ENCODE measurements at places on chromosomes 7 and 10.

- DNase-seq, result no peak
Measured at GRCh38 chr10:104324221-104324686, 14.0 kb downstream of the ITPRIP start.

GRCh38 chr10:59279991-59280505, 82.3 kb downstream of the FAM13C start:
- DNase-seq, result no peak

DNA sequence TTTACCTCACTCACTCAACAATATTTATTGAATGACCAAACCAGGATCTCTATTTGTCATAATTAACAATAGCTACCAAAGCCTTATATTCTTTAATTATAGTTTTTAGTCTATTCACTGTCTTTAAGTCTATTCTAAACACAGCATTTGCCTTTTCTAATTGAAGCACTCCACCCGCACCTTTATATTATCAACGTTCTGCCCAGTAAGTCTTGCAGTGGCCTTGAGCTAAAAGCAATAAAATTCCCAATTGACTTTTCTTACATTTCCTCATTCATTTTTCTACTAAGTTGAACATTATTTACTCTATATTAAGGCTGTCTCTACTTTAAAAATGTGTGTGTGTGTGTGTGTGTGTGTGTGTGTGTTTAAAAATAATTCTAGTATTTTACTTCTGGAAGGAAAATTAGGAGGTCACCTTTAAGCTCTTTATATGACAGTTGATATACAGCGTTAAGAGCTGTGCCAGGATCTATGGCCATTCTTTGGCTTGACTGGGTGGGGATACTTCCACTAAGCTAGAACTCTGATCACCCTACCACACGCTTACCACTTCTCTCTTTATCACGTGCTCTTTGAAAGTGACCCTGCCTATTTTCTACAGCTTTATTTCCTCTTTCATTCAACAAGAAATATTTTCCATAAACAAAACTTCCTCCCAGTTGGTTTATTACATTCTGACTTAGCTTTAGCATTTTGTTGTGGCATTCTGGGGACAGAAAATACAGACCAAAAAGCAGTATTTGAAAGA, 8.8 kb downstream of the PAPSS2 start:
- no peak for DNase-seq

DNA sequence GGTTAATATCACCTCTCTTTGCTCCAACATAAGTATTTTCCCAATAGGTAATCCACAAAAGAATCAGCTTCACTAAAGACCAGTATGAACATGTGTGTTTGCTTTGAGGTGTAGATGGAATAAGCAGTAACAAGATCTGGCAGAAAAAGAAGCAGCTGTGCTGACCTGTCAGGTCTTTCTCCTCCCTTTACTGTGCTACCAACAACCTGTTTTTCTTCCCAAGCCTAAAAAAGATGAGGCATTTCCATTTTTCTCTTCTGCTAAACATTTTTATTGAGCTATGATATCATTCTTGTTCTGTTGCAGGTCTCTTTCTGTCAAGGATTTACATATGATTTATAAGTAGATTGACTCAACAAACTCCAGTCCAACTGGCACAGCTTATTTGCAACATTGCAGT, 315.2 kb upstream of the GLI3 start:
- no peak for DNase-seq

GRCh38 chr7:116285252-116285651, 74.9 kb downstream of the TES start:
- no peak for DNase-seq

- DNase-seq, result no peak
Measured at GRCh38 chr10:131787961-131788360, 112.8 kb upstream of the PPP2R2D start.

DNA sequence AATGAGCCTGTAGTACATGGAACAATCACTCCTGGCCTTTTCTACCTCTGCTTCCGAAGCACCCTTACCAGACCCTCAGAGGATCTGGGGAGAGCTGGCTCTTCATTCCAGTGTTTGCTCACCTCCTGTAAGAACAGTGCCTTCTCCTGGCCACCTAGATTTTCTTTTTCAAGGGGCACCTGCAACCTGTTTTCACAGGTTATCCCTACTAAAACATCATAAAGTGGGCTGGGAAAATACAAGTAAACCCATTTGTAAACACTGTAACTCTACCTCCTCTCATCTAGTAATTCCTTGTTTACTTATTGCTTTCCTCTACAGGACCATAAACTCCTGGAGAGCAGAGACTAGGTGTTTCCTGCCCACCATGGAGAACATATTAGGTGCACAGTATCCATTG, 1.1 kb downstream of the PIK3AP1 start:
- no peak for DNase-seq

GRCh38 chr7:123749537-123749857, 694 bp upstream of the WASL start:
- peak; percentile 67 for DNase-seq

- DNase-seq, result peak; percentile 38
Measured at GRCh38 chr10:26755443-26755903, 58.0 kb downstream of the PDSS1 start.

GRCh38 chr10:7192831-7193361, 217.9 kb downstream of the SFMBT2 start:
- DNase-seq, result no peak

DNA sequence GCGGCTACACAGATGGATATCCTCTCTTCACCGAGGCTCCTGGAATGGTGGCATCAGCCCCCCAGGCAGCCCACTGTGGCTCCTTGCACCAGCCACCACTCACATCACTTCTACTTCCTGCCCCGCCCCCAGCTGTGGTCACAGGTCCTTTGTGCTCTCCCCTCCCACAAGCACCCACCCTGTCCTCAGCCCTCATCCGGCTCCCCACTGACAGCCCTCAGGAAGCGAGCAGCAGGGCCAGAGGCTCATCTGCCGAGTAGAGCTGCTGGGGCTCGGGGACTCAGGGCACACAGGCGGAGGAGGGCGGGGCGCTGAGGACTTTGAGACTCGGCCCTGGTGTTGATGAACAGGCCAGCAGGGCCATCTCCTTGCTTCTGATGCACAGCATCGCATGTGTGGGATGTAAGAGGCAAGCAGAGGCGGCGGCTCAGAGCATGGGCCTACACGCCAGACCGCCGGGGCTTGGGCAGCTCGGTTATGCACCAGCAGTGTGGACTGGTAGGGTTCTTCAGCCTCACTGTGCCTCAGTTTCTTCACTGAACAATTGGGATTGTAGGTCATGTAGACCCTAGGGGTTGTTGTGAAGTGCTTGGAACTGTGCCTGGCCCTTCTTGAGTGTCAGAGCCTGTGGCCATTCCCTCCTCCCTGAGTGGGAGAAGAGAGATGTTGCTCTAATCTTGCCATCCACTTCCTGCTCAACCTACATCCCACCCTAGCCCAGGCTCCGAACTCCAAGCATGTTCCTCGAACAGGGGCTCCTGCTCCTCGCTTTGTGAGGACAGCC, at the start of gene PRF1:
PRF1 (minus strand) TSS at position 77 of the 784 bp plus-strand sequence. CDS start 1,839 bp downstream, outside the sequence.
- no peak for DNase-seq

DNA sequence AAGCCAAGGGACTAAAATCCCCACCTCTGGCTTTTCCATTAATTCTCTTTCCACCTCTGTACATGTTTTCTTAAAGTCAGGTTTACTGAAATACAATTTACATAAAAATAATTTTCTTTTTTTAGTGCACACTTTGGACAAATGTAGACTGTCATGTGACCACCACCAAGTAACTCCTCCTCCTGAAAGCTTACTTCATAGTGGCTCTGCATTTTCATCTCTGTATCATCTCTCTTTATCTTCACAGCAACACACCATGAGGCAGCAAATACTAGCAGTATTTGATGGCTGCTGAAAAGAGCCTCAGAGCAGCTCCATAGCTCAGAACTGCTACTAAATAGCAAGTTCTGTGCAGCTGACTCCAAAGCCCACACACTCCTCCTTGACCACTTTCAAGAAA, 17.3 kb downstream of the WDFY4 start:
- DNase-seq, result no peak

DNA sequence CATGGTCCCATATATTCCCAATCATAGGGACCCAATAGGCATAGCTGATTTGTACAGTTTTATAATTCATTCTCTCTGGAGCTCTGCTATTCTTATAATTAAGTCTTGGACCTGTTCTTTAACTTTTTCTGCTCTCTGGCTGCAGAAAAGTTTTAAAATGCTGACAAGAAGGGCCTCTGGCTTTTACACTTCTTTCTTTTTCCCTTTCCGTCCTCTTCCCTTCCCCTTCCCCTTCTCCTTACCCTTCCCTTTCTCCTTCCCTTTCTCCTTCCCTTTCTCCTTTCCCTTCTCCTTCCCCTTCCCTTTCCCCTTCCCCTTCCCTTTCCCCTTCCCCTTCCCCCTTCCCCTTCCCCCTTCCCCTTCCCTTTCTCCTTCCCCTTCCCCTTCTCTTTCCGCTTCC, 101.3 kb upstream of the TPK1 start:
- no peak for DNase-seq

DNA sequence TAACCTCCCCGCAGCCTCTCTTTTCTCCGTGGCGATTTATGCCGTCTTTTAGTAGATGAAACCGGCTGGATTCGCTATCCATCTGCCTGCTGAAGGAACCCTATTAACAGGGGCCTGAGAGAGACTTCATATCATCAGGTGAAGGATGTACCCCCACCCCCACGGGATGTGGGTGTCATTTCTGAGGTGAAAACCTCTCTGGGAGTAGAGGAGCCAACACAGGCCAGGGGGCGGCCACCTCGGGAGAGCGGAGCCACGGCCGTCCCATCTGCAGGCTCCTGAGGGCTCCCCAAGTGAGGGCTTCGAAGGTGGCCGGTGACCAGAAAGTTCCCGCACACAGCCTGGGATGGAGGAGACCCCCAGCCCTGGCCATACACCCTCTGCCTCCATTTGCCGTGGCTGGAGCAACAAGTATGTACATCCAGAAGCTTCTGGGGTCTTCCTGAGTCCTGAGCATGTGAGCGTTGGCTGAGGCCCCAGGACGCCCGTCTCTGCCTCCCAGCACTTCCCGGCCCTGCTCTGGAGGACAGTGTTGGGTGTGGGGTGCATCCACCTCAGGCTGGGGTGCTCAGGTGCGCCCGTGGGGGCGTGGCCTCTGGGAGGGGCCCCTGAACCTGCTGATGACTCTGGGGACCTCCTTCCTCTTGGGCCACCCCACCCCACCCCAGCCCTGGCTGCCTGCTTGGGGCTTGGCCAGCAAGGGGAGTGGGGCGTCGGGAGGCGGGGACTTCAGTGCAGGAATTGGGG, 84.7 kb downstream of the NKX6-2 start:
- DNase-seq, result no peak

DNA sequence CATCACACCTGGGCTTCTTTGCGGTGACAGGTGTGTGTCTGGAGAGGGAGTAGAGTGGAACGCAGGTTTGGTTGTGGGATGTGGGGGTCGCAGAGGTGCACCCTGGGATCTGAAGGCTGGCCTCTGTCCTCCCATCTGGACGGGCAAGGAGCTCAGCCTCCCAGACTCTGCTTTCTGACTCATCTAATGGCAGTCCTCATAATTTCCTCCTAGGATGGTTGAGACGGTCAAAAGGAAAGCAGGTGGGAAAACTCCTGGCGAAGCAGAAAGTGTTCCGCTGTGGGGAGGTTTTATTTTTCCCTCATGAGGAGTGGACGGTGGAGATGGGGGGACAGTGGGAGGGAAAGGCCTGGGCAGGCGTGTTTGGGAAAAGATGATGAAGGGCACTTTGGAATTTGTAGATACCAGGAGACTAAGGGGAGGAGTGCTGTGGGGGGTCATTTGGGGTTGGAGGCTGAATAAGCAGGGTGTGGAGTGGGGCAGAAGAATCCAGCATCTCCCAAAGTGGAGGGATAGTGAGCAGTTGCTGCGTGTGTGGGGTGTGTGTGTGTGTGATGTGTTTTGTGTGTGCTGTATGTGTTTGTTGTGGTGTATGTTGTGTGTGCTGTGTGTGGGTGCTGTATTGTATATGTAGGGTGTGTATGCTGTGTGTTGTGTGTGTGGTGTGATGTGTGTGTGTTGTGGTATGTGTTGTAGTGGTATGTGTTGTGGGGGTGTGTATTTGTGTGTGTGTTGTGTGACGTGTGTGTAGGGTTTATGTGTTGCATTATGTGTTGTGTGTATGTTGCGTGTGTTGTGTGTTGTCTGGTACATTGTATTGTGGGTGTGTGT, 97.2 kb upstream of the PODXL start:
- peak; percentile 42 for DNase-seq

GRCh38 chr10:3563298-3563697, 221.7 kb downstream of the KLF6 start:
- DNase-seq, result no peak

DNA sequence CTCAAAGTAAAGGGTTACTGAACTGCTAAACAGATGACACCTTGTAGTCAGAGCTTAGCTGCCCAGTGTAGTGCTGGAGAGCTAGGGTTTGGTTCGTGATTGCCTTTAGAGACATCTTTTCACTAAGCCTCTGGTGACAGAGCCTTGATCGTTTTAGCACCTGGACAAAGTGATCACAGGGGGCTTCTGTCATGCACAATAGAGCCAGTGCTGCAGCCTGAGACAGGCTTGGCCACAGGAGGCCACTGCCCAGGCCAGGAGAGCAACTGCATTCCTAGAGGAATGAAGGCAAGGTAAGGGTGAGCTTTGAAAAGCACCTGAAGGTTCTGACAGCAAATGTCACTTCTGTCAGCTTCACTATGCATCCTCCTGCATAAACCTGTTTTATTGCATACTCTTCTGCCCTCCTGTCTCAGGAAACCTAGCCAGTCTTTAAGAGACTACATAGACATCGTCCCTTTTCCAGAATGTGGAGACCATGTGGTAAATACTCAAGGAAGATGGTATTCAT, 122.9 kb downstream of the NPY start:
- DNase-seq, result no peak

GRCh38 chr10:119769886-119770285, 44.0 kb downstream of the INPP5F start:
- peak; percentile 54 for DNase-seq

DNA sequence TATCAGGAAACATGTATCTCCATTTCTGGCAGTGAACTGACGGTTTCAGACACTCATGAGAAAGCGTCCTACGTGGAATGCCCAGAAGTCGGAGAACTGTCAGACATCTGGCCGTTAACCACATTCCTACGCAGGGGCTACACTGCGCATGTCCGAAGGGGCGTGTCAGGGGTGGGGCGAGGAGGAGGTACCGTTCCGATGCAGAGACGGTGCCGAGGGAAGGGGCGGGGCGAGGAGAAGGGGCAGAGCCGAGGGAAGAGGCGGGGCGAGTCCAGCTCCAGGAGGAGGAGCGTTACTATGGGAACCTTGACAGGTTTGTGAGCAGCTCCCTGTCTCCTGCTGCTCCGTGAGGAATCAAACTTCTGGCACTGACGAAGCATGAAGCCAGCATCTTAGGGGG, 366.9 kb upstream of the NUPR2 start:
- no peak for DNase-seq

Data from cardiac fibroblast (primary cell).